A549 treated with GW870086 at 1 μM for 4 hours (cell line): ENCODE measurements at places on chromosomes 2 and 18. TPM values are rescaled to one million over a fixed set of nuclear protein-coding genes. Genes with fewer than 3 reads are reported as not detected.

The ANKRD30BL gene
- total RNA-seq: not detected in 5 replicates

The WDSUB1 gene
- 7.6 to 8.8 TPM (median 8.1 TPM) in 5 replicates for total RNA-seq

The NEMP2 gene
- 5.1 to 9.4 TPM (median 7.9 TPM) in 5 replicates for total RNA-seq

The MDH1B gene
- 1.1 to 2.3 TPM (median 1.5 TPM) in 5 replicates for total RNA-seq

The FHL2 gene
- 64.2 to 81.4 TPM (median 69.4 TPM) in 5 replicates for total RNA-seq

The NDC80 gene
- 9.1 to 14.5 TPM (median 14.1 TPM) in 5 replicates for total RNA-seq

The CERKL gene
- 0.13 to 0.51 TPM (median 0.23 TPM) in 5 replicates for total RNA-seq

The AFTPH gene
- total RNA-seq: 22.1 to 26.9 TPM (median 24.8 TPM) in 5 replicates

The CDH19 gene
- total RNA-seq: 0.52 to 1.2 TPM (median 1.0 TPM) in 5 replicates

The AUP1 gene
- 191 to 256 TPM (median 237 TPM) in 5 replicates for total RNA-seq

The SUPT7L gene
- 28.2 to 33.4 TPM (median 33.1 TPM) in 5 replicates for total RNA-seq

The CASP8 gene
- 30.1 to 35.6 TPM (median 33.4 TPM) in 5 replicates for total RNA-seq

The PRKAG3 gene
- not detected in 5 replicates for total RNA-seq

The TSPYL6 gene
- total RNA-seq: not detected in 5 replicates

The ANKRD29 gene
- total RNA-seq: 10.6 to 17.8 TPM (median 16.6 TPM) in 5 replicates

The GAREM2 gene
- 6.1 to 8.5 TPM (median 7.1 TPM) in 5 replicates for total RNA-seq

The NOSTRIN gene
- total RNA-seq: 2.2 to 3.0 TPM (median 2.3 TPM) in 5 replicates

The LYPD6 gene
- 0.07 to 0.10 TPM (median 0.08 TPM) in 4 of 5 replicates, not detected in the other for total RNA-seq

The MYO5B gene
- 8.6 to 10.0 TPM (median 8.9 TPM) in 5 replicates for total RNA-seq

The CAPN13 gene
- total RNA-seq: 0.14 to 0.15 TPM in 2 of 5 replicates, not detected in the others

The RBKS gene
- total RNA-seq: 5.9 to 8.9 TPM (median 8.1 TPM) in 5 replicates

The GYPC gene
- not detected in 5 replicates for total RNA-seq

The COL4A4 gene
- 1.2 to 2.4 TPM (median 1.8 TPM) in 5 replicates for total RNA-seq

The CLEC4F gene
- not detected in 5 replicates for total RNA-seq

The MYO7B gene
- 0.11 to 0.29 TPM (median 0.19 TPM) in 4 of 5 replicates, not detected in the other for total RNA-seq

The G6PC2 gene
- total RNA-seq: not detected in 5 replicates

The ABCG5 gene
- total RNA-seq: not detected in 5 replicates

The PTPRN gene
- 0.95 to 1.9 TPM (median 1.5 TPM) in 5 replicates for total RNA-seq

The CDKL4 gene
- 0.08 TPM in 1 of 5 replicates, not detected in the others for total RNA-seq

The DRC1 gene
- 0.19 to 0.45 TPM (median 0.30 TPM) in 5 replicates for total RNA-seq

The CRYGC gene
- not detected in 5 replicates for total RNA-seq

The SLC16A14 gene
- 0.43 to 1.6 TPM (median 0.80 TPM) in 5 replicates for total RNA-seq

The BAZ2B gene
- total RNA-seq: 3.3 to 9.0 TPM (median 8.4 TPM) in 5 replicates

The GALNT5 gene
- total RNA-seq: 2.5 to 2.6 TPM (median 2.6 TPM) in 5 replicates

The GRP gene
- not detected in 5 replicates for total RNA-seq

The UGT1A3 gene
- total RNA-seq: 0.07 TPM in 1 of 5 replicates, not detected in the others

The DYNAP gene
- not detected in 5 replicates for total RNA-seq

The STARD6 gene
- total RNA-seq: 0.22 TPM in 1 of 5 replicates, not detected in the others

The AOX1 gene
- 3.8 to 7.2 TPM (median 4.9 TPM) in 5 replicates for total RNA-seq

The RESP18 gene
- not detected in 5 replicates for total RNA-seq

The ITGB6 gene
- 0.59 to 0.91 TPM (median 0.78 TPM) in 5 replicates for total RNA-seq

The GPR45 gene
- not detected in 5 replicates for total RNA-seq

The TRIM54 gene
- 0.67 to 1.1 TPM (median 0.72 TPM) in 5 replicates for total RNA-seq

The ZNF385B gene
- total RNA-seq: 0.15 to 0.18 TPM (median 0.17 TPM) in 3 of 5 replicates, not detected in the others

The TMX3 gene
- 14.1 to 27.0 TPM (median 21.2 TPM) in 5 replicates for total RNA-seq

The B4GALT6 gene
- 4.5 to 7.5 TPM (median 6.4 TPM) in 5 replicates for total RNA-seq

The TSGA10 gene
- 1.6 to 3.6 TPM (median 2.5 TPM) in 5 replicates for total RNA-seq

The MROH2A gene
- 0.09 to 0.21 TPM (median 0.12 TPM) in 3 of 5 replicates, not detected in the others for total RNA-seq

The MARCHF4 gene
- 24.7 to 33.2 TPM (median 28.4 TPM) in 5 replicates for total RNA-seq
